ENCODE measurements at places on chromosomes 11 and 22.

DNA sequence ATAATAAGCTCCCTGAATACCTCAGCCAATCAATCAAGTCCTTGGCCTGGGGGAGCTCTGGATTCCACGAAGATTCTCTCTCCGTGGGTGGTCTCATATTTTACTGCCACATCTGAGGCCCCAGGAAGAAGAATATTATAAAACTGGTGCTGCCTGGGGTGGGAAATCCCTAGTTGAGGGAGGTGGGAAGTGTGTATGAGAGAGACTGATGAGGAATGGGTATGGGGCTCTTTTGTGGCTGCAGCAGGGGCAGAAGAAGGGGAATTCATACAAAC, 71.5 kb downstream of the SYN3 start:
- H3K27me3 ChIP-seq = peaks cover 12% of the 10 kb centered on the region
- no peaks in the 10 kb centered on the region for H3K36me3 ChIP-seq
- no peak overlapping the region for H3K27ac ChIP-seq
- DNase-seq = no peak

GRCh38 chr11:60251485-60252212, 8.7 kb upstream of the MS4A4E start:
- no peaks in the 10 kb centered on the region for H3K4me1 ChIP-seq
- no peaks in the 10 kb centered on the region for H3K36me3 ChIP-seq
- peaks cover 1% of the 10 kb centered on the region for H3K27me3 ChIP-seq
- H3K4me3 ChIP-seq = no peak overlapping the region

DNA sequence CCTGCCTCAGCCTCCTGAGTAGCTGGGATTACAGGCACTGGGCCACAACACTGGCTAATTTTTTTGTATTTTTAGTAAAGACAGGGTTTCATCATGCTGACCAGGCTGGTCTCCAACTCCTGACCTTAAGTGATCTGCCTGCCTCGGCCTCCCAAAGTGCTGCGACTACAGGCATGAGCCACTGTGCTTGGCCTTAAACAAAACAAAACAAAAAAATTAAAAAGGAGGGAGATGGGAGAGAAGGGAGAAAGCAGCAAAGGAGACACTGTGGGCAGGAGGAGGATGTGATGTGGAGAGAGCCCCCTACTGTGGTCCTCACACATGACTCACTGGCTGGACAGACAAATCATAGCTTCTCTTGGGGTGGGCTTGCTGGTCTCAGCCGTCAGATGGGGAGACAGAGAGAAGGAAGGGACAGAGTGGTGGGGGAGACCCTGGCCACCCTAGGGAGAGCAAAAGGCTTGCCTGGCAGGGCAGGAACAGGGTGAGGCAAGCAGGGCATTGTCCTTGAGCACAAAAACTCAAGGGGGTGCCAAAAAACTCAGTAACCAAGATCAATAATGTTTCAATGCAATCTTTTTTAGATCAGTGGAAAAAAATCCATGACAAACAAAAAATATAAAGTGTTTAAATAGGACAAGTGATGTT, 31.6 kb downstream of the TPST2 start:
- H3K27ac ChIP-seq = peak overlapping the region; percentile 91
- DNase-seq = no peak
- H3K4me3 ChIP-seq = no peak overlapping the region
- H3K4me1 ChIP-seq = peaks cover 30% of the 10 kb centered on the region
- H3K27me3 ChIP-seq = no peaks in the 10 kb centered on the region

- H3K27me3 ChIP-seq = peaks cover 2% of the 10 kb centered on the region
- H3K36me3 ChIP-seq = peaks cover 4% of the 10 kb centered on the region
- no peak for DNase-seq
- H3K4me1 ChIP-seq = peaks cover 41% of the 10 kb centered on the region
- no peak overlapping the region for H3K4me3 ChIP-seq
Measured at GRCh38 chr11:131766637-131767036, 396.2 kb downstream of the NTM start.

DNA sequence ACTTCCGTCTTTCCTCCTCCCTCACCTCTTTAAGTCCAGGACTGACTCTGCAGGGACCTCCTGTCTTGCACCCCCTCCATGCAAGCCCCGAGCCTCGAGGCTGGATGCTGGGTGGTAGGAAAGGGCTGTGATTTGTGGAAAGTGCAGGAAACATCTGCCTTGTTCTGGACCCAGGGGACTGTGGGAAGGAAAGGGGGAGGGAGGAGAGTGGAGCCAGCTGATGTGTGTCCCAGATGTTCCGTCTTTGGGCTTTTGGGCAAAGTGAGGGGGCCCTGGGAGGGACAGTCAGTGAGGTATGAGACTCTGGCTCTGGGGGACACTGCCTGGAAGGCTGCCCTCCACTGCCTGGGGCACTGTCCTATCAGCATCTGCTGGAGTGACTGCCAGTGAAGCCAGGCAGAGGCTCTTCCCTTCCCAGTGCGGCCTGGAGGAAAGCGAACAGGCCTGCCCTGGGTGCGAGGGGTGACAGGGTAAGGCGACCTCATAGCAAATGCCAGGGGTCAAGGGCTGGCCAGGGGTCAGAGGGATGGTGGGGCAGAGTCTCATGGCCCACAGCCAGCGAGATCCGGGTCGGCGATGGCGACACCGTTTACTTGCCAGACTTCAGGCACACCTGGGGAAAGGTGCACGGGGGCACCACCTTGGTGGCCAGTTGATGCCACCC, 1.7 kb downstream of the MRGPRD start:
- peaks cover 6% of the 10 kb centered on the region for H3K4me1 ChIP-seq
- H3K27ac ChIP-seq = no peak overlapping the region
- H3K27me3 ChIP-seq = peaks cover 33% of the 10 kb centered on the region
- DNase-seq = no peak
- H3K36me3 ChIP-seq = peaks cover 4% of the 10 kb centered on the region

DNA sequence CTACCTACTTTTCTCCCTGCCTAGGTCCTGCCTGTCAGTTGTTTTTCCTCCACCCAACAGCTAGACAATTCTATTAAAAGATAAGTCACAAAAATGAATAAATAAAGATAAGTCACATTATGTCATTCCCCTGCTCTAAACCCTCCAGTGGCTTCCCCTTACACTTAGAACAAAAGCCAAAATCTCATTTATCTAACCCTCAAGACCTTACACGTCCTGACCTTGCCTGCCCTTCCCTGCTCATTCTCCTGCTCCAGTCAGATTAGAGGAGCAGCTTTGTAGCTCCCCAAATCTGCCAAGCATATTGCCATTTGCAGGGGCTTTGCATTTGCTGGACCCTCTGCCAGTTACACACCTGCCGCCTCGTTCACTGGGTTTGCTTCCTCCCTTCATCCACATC, 16.7 kb downstream of the KREMEN1 start:
- H3K27ac ChIP-seq = no peak overlapping the region
- H3K27me3 ChIP-seq = peaks cover 29% of the 10 kb centered on the region
- peaks cover 27% of the 10 kb centered on the region for H3K4me1 ChIP-seq
- no peak overlapping the region for H3K4me3 ChIP-seq
- no peak for DNase-seq
- no peaks in the 10 kb centered on the region for H3K36me3 ChIP-seq

DNA sequence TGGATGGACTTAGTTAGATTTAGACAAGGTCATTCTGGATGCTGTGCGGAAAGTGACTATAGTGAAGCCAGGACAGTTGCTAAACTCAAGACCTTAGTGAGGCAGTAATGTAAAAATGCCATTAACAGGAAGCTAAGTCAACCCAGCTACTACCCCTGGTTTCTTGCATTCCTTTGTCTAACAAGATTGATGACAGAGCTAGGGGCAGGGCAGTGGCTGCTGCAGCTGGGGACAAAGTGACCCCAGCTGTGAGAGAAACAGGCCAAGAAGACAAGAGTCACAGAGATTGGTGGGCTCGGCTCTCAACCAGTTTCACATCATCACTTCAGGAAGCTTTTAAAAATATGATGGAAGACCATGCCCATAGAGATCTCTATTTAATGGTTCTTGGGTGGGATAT, 110.4 kb upstream of the POU2AF2 start:
- H3K27me3 ChIP-seq = peaks cover 4% of the 10 kb centered on the region
- DNase-seq = no peak
- H3K27ac ChIP-seq = no peak overlapping the region
- no peak overlapping the region for H3K4me3 ChIP-seq
- H3K4me1 ChIP-seq = no peaks in the 10 kb centered on the region
- H3K36me3 ChIP-seq = no peaks in the 10 kb centered on the region

GRCh38 chr11:131350872-131351271, 19.5 kb upstream of the NTM start:
- no peak overlapping the region for H3K4me3 ChIP-seq
- no peak overlapping the region for H3K27ac ChIP-seq
- peaks cover 7% of the 10 kb centered on the region for H3K4me1 ChIP-seq
- H3K27me3 ChIP-seq = peaks cover 9% of the 10 kb centered on the region

DNA sequence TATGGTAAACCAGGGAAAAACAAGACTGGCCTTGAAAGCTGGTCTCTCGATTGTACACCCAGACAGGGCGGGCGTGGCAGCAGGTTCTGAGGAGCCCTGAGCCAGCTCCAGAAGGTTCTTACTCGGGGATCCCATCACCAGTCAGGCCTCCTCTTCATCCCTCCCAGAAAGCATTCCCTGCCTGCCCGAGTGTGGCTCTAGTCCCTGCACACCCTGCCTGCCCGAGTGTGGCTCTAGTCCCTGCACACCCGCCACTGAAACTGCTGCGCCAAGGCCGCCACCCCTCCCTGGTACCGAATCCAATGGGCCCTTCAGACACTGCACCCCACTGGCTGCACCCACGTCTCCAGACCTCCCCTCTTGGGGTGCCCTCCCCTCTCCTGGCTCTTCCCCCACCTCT, 30.1 kb downstream of the KIAA0930 start:
- H3K27ac ChIP-seq = peak overlapping the region; percentile 98
- no peak for DNase-seq
- H3K4me3 ChIP-seq = peak overlapping the region; percentile 91
- peaks cover 58% of the 10 kb centered on the region for H3K4me1 ChIP-seq
- H3K36me3 ChIP-seq = peaks cover 21% of the 10 kb centered on the region
- peaks cover 3% of the 10 kb centered on the region for H3K27me3 ChIP-seq

DNA sequence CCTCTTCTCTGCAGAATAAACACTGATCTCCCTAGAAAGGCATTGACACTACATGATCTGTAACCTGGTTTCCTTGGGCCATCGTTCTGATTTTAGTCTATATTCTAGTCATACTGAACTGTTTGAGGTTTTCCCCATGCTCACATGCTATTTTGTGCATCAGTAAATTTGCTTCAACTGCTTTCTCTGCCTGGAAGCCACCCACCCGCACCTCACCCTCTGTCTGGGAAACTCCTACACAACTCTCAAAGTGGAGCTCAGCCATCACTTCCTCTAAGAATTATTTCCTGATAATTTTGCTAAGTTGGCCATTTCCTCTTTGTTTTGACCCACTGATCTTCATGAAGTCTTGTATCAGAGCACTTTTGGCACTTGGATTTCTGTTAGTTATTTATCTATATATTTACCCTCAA, 36.1 kb downstream of the MMP20 start:
- no peak overlapping the region for H3K27ac ChIP-seq
- H3K36me3 ChIP-seq = no peaks in the 10 kb centered on the region
- H3K27me3 ChIP-seq = peaks cover 3% of the 10 kb centered on the region
- H3K4me3 ChIP-seq = no peak overlapping the region
- peaks cover 8% of the 10 kb centered on the region for H3K4me1 ChIP-seq

DNA sequence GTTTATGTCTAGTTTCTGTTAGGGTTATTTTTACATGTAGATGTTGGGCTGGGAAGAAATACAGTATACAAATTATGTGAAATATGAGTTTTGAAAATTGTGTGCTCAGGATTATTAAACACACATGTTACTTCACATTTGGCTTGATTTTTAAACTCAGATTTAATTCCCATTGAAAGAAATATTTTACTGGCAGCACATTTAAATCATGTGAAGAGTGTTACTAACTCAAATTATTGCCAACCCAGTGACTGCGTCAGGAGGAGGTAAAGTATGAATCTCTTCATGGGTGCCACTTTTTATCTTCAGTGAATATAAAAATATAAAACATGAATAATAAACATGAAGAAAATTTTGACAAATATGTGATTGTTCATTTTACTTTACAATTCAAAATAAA, 457.5 kb upstream of the CCDC179 start:
- H3K4me3 ChIP-seq = no peak overlapping the region
- no peak for DNase-seq
- H3K27me3 ChIP-seq = no peaks in the 10 kb centered on the region
- peaks cover 21% of the 10 kb centered on the region for H3K36me3 ChIP-seq
- H3K27ac ChIP-seq = no peak overlapping the region

DNA sequence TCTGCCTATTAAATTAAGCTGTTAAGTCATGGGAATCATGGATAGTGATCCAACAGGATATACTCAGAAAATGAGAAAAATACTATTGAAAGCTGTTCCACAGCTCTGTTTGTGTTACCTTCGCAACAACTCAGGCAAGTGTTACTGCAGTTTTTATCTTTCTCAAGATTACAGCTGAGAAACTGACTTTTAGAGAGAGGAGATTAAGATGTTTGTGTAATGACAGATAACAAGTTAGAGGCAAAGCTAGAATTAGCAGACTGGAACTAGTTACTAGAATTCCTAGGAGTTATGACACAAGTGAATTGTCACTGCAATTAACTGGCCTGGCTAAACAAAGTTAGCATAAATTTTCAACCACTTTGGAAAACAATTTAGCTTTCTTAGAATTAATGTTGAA, 1.6 kb downstream of the SLN start:
- no peak for DNase-seq
- no peak overlapping the region for H3K4me3 ChIP-seq
- H3K27ac ChIP-seq = no peak overlapping the region
- H3K36me3 ChIP-seq = no peaks in the 10 kb centered on the region

GRCh38 chr11:85742873-85743275, 56.9 kb upstream of the CCDC89 start:
- no peaks in the 10 kb centered on the region for H3K27me3 ChIP-seq
- no peak for DNase-seq
- peaks cover 14% of the 10 kb centered on the region for H3K4me1 ChIP-seq
- peaks cover 14% of the 10 kb centered on the region for H3K36me3 ChIP-seq

DNA sequence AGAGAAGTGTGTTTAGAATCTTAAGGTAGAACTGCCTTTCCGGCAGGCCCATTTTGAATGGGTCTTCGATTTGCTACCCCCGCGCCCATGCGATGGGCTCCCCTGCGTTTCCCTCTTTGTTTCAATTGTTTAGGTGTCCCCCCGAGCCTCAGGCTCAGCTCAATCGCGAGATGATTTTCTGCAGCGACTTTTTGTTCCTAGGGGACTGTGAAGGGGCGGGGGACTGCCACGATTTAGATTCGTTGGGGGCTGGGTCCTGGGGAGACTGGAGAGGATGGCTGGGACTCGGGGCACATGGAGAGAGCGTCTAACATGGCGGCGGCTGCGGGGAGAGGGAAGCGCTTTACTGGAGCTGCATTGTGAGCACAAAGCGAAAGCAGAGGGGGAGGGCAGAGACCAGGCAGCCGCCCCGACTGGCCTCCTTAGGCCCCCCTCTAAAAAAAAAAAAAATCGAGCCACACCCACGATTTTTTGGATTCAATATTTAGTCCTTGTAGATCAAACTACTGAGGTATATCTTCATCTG, 1.7 kb downstream of the CAPRIN1 start:
- H3K36me3 ChIP-seq = peaks cover 16% of the 10 kb centered on the region
- peaks cover 45% of the 10 kb centered on the region for H3K4me1 ChIP-seq
- peak overlapping the region; percentile 96 for H3K27ac ChIP-seq
- DNase-seq = peak; percentile 61
- H3K4me3 ChIP-seq = peak overlapping the region; percentile 99
- H3K27me3 ChIP-seq = peaks cover 3% of the 10 kb centered on the region

DNA sequence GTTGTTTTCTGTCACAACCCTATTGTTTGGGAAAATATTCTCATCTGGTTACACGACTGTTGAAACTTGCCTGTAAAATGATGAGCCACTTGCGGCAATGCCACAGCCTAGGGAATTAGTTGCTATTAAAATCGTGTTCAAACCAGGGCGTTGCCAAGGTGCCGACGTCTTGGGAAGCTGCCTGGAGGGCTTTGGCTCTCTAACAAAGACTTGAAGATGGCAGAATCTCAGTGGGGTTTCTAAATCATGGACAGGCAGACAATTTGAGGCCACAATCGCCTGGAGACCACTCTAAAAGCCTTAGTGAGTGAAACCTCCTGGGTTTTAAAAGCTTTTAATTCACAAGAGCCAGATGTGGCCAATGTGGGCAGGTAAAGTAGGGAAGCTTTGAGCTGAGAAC, 117.2 kb upstream of the BMAL1 start:
- no peaks in the 10 kb centered on the region for H3K4me1 ChIP-seq
- H3K36me3 ChIP-seq = no peaks in the 10 kb centered on the region
- DNase-seq = no peak

Data from HFFc6 (cell line).